ENCODE measurements at places on chromosomes 7 and 10.

- no peak for DNase-seq
Measured at GRCh38 chr7:84914598-84914997, 272.3 kb downstream of the SEMA3D start.

- no peak for DNase-seq
Measured at GRCh38 chr10:77533887-77534278, 103.7 kb downstream of the KCNMA1 start.

DNA sequence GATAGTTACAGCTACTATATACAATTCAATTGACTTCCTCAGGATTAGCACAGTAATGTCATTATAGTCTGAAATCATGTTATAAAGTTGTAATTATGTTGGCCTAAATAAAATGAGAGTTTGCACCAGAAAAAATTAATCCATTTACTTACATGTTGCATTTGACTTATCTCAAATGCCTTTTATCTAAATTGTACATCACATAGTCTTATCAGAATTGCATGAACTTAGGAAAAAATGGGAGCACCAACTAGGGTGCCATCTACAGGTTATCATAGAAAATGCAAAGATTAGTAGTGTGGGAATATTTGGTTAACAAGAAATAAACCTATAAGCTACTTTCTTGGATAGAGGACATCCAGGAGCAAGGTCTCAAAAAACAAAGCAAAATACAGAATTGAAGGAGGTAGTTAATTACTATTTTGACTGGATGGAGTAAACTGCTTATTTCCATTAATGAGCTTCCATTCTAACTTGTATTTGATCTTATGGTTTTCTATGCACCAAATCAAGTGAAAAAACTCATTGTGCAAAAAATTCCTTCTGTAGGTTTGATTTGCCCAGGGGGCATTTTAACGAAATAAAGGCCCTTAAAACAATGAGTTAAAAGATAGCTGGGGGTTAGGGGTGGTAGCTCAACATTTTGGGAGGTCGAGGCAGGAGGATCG lies 60.0 kb upstream of the ORC5 start:
- DNase-seq: peak; percentile 27

- peak; percentile 61 for DNase-seq
Measured at GRCh38 chr7:66697449-66698438, 42.8 kb upstream of the RABGEF1 start.

GRCh38 chr10:88045656-88046415 lies 182.4 kb downstream of the PTEN start:
- DNase-seq: peak; percentile 37

GRCh38 chr10:58854811-58855210 lies 321.6 kb upstream of the PHYHIPL start:
- DNase-seq: no peak
